ENCODE measurements at places on chromosomes 2 and 18.

GRCh38 chr2:21552981-21553380 is 429.2 kb downstream of the TDRD15 start:
- no peak for DNase-seq

DNA sequence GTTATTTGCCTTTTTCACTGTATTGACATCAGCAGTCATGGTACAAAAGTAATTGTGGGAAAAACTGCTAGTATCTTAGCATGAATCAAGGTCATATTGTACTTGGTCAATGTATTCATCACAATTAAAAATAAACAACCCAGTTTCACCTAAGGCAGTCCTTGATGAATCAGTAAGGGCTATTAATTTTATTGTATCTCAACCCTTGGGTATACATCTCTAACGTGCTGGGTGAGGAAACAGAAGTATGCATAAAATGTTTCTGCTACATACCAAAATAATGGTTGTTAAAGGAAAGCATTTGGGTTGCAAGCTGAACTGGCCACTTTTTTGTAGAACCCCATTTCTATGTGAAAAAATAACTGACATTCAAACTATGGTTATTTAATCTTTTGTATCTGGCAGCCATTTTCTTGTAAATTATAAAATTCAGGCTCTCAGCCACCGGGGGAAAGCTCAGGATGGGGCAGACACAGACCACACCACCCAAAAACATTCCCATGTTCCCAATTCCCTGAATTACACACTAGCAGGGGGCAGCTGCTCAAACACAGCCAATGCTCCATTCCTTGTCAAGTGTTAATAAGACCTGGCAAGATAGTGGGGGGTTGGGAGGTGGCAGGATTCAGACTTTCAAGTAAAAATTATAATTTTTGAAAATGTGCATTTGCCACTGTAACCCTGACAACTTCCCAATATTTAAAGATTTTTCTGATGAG is 49.3 kb downstream of the OLA1 start:
- no peak for DNase-seq

GRCh38 chr2:168155046-168155445 is 92.3 kb downstream of the STK39 start:
- DNase-seq: no peak

DNA sequence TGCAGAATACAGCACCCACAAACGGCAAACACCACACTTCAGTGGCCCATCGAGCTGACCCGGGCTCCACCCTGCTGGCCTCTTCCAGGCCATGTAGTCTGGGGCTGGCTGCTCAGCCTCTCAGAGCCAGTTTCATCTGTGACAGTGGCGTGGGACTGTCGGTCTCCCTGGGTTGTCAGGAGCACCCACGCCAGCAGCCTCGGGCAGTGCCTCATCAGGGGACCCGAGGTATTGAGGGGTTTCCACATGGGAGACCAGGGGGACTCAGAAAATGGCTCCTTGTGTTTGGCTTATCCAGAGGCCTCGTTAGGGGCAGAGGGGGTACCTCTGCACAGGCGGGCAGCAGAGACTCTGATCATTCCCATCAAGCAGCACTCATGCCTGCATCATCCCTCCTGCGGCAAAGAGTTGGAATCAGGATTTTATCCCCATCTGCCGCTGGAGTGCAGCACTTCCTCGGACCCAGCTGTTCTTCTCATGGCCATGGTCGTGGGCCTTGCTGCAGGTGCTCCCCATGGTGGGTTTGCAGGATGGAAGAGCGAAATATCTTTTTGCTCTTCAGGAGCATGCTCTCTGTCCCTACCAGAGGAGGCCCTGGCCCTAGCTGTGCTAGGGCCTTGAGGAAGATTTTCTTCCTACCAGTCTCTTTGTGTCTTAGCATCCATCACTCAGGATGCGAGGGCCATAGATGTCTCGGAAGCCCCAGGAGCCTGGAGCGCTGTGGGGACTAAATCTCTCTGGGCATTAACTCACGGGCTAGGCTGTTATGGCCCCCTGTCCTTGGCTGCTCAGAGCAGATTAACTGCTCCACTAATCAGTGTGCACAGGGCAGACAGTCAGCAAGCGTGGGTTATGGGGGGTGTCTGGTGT is 100.8 kb downstream of the CLIP4 start:
- no peak for DNase-seq

DNA sequence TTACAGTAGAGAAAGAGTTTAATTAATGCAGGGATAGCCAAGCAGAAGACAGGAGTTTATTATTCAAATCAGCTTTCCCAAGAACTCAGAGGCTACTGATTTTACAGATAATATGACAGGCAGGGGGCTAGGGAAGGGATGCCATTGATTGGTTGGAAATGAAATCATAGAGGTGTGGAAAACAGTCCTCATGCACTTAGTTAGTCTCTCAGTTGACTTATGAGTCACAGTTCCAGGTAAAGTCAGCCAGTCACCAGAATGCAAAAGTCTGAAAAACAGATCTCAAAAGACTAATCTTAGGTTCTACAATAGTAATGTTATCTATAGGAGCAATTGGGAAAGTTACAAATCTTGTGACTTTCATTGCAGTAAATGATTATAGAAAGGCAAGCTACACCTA is 676.4 kb upstream of the CHAC2 start:
- DNase-seq: no peak
